ENCODE measurements at places on chromosomes 16 and 17.

DNA sequence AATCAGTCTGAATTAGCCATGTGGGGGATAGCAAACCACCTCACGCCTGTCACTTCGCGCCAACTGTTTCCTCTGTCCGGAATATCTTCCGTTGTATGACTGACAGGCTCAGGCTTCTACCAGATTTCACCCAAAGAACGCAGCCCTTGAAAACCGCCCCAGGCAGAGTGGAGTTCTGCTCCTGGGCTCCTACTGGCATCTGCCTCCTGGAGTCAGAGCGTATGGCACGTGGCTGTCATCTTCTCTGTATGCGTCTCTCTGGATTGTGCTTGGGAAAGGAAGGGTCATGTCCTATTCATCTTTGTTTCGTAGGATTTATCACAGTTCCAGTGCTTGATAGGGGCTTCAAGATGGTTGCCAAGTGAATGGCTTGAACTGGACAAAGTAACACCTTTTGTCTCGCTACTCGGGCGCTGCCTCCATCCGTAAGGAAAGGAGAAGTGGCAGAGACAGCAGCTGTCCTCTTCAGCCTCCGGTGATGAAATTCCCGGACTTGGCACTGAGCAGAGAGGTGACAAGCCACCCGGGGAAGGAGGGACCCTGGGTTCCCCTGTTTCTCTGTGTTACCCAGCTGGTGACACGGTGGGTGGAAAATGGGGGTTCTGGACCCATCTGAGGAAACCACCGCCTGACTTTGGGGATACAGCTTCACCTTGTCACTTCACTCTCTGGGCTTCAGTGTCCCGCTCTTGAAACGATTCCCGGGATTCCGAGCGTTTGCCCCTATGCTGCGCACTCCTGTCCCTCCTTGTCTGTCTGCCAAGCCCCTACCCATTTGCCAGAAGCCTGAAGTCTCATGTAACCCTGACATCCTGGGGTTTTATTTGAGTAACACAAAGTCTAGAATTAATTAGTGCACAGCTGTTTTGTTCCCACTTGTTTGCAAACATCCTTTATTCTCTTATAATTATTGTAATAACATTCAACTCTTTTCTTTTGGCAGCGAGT is 13.9 kb downstream of the KIAA0513 start:
- no peak for DNase-seq

DNA sequence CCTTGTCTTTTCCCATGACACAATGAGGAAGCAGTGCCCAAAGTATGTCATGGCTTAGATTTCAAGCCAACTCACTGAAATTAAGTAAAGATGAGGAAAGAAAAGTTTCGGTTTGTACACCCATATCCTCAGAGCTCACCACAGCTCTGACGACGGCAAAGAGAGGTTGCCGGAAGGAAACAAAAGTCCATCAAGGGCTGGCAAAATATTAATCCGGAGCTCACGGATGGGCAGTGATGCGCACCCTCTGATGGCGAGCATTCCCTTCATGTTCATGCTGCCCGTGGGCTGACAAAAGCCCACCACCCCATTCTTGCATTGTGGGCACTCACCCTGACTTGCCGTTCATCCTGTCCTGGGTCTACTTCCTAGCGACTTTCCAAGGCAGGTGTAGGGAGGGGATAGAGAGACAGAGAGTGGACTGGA is 103.1 kb downstream of the SOX9 start:
- no peak for DNase-seq

- no peak for DNase-seq
These were observed 196.4 kb upstream of the KIF2B start for GRCh38 chr17:53626286-53626685.

- no peak for DNase-seq
These were observed 42.5 kb upstream of the AQP8 start for GRCh38 chr16:25174285-25174684.

DNA sequence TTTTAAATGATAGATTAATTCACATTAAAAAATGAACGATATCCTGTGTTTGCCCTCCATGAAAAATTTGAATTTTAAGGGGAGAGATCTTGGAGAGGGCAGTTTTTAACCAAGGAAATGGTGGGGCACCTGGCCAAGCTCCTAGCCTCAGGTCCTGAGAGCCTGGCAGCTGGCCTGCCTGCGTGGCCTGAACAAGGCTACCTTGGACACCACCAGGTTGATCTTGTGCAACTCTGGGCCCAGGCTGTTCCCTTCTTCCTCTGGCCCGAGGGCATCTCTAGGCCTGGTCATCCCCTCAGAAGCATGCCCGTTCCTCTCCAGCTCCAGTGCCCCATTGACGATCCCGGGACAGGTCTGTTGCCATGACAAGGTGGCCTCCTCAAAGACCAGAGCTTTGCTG is 33.4 kb upstream of the LONP2 start:
- DNase-seq, result no peak

DNA sequence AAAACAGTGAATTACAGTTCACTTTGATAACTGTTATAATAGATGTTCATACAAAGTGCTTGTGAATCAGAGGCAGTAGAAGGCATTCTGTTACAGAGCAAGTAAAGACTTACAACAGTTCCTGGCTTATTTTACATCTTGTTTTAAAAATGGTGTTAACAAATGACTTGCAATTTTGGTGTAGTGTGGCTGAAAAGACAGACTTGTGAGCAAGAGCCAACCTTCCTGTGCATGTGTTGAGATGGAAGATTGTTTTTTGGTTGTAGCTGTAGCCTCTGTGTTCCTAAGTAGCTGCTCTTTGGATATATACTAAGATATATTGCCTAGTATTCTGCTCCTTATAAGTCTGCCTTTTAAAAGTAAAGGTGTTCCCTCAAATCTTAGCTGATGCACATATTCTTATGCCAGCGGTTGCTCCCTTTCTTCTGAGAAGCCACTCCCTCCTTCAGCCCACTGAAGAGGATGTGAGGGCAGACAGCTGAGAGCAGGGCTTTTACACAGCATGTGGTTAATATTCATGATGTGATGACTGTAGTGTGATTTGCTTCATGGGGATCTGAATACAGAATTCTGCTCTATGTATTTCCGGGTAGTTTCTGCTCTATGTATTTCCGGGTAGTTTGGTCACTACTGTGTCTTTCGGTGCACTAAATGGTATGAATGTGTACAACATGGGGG is 182.3 kb downstream of the PHKB start:
- no peak for DNase-seq

- no peak for DNase-seq
These were observed 13.4 kb downstream of the MSI2 start for GRCh38 chr17:57269598-57270255.

DNA sequence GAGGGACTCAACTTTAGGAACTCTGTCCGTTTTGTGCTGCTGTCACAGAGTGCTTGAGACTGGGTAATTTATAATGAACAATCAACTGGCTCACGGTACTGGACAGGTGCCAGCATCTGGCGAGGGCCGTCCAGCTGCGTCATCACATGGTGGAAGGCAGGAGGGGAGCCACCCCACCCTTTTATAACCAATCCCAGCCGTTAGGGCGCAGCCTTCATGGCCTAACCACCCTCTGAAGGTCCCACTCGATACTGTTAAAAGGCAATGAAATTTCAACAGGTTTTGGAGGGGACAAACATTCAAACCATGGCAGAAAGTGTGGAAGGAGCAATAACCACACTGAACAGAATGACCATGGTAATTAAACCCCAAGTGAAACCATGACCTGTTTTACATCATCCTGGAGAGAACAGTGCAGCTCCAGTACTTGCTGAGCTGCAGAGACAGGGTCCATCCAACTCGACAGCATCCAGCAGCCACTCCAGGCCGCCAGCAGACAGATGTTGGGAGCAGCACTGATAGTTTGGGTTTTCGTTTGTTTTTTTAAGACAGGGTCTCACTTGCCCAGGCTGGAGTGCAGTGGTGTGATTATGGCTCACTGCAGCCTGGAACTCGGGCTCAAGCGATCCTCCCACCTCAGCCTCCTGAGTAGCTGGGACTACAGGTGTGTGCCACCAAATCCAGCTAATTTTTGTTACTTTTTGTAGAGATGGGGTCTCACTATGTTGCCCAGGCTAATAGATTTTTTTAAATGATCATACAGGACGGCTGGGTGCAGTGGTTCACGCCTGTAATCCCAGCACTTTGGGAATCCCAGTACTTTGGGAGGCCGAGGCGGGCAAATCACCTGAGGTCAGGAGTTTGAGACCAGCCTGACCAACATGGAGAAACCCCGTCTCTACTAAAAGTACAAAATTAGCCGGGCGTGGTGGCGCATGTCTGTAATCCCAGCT is 11.0 kb downstream of the CHMP6 start:
- DNase-seq, result no peak

GRCh38 chr16:87367529-87367928 is 16.0 kb downstream of the FBXO31 start:
- DNase-seq, result no peak

- no peak for DNase-seq
These were observed 2.3 kb upstream of the MED24 start for GRCh38 chr17:40056379-40057015.

DNA sequence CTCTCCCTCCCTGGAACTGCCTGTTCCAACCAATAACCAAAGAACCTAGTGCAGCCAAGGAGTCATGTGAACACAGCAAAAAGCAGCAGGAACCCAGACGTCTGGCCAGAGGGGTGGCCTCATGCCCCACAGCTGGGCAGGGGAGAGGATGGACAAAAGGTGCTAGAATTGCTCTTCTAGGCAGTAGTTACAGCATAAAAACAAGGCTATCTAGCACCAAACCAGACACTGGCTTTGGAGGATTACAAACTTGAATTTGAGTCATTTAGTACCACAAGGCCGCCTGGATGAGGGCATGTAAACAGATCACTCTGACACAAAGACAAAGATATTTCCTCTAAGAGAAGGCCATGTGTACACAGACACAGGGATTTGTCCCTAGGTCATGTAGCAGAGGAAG is 423.3 kb upstream of the MAF start:
- DNase-seq, result no peak

- DNase-seq, result no peak
These were observed 19.0 kb upstream of the EVPL start for GRCh38 chr17:76046064-76046463.

DNA sequence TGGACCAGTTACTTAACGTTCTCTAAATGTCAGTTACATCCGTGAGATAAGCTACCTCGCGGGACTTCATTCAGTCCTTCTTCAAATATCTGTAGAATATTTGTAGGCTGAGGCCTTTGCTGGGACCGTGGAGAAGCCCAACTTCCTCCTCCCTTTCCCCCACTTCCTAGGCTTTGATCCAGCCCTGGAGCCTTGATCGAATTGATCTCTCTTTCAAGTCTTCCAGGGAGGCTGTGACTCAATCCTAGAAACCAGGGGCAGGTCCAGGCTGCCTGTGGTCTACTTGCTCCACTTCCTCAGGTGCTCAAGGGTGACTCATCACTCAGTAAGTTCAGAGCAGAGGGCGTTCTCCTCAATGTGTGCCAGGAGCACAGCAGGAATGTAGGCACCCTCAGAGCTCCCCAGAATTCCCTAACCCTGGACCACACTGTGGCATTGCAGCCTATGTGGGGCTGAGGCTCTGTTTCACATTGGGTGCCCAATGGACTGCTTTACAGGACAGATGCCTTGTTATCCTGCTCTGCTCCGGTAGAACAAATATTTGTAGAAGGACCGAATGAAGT is 11.2 kb upstream of the CEP20 start:
- DNase-seq, result no peak

Data from stimulated activated CD8-positive, alpha-beta memory T cell treated with anti-CD3 and anti-CD28 coated beads, Interleukin-4, amount 100 ng/mL, for 1 hour (primary cell).